ENCODE measurements at places on chromosomes 3 and 15.
A peak's percentile ranks its signal among the peaks of the same experiment; 100 is the strongest.

GRCh38 chr3:195508185-195508584 is 34.9 kb downstream of the PPP1R2 start:
- no peak for DNase-seq

DNA sequence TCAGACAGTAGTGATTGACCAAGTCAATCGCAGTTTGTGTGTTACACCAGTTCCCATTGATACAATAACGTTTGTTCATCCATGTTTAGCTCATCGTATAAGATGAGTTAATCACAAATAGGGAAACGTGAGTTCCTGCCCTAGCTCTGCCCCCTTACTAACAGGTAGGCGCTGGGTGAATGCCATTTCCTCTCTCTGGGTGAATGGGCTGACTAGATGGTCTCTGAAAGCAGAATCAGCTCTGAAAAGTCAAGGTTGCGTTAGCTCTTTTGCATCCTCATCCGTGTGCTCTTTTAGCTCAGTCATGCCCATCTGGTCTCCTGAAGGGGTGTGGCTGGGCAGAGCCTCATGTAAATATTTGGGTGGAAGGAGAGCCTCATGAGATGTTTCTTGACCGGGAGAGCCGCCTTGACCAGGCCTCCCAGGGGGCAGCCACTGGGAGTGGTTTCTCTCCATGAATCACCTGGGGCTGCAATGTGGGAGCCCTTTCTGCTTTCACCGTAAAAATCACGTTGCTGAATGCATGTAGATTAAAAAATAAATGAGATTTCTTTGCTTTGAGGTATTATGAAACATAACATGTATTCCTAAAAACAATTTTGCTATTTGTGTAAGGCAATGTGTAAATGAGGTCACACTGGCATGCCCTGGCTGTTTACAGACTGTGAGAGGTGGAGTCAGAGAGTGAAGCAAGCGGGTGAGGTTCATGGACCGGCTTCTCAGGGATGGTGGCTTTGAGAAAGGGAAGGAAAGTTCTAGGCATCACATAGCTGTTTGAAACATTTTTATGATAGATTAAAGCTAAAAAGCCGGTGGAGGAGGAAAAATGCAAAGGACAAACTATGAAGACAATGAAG is 108.4 kb upstream of the RASGRP1 start:
- no peak for DNase-seq

GRCh38 chr15:50066202-50066601 is 52.8 kb downstream of the ATP8B4 start:
- DNase-seq = no peak

DNA sequence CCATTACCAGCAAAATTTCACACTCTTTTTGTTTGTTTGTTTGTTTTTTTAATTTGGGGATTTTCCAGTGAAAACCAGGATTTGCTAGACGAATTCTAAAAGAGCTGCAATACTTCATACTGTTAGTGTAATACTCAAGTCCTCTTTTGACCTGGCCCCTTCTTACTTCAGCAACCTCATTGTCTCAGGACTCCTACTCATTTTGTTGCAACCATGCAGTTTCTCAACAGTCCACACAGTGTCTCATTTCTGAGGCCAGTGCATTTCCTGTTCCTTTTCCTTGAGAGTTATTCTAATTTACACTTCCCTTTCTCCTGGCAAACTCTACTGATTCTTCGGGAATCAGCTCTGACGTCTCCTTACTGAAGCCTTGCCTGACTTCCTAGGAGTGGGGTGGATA is 35.6 kb downstream of the NSUN3 start:
- DNase-seq = no peak

- DNase-seq = no peak
These were observed 32.3 kb upstream of the ONECUT1 start for GRCh38 chr15:52822475-52822874.

DNA sequence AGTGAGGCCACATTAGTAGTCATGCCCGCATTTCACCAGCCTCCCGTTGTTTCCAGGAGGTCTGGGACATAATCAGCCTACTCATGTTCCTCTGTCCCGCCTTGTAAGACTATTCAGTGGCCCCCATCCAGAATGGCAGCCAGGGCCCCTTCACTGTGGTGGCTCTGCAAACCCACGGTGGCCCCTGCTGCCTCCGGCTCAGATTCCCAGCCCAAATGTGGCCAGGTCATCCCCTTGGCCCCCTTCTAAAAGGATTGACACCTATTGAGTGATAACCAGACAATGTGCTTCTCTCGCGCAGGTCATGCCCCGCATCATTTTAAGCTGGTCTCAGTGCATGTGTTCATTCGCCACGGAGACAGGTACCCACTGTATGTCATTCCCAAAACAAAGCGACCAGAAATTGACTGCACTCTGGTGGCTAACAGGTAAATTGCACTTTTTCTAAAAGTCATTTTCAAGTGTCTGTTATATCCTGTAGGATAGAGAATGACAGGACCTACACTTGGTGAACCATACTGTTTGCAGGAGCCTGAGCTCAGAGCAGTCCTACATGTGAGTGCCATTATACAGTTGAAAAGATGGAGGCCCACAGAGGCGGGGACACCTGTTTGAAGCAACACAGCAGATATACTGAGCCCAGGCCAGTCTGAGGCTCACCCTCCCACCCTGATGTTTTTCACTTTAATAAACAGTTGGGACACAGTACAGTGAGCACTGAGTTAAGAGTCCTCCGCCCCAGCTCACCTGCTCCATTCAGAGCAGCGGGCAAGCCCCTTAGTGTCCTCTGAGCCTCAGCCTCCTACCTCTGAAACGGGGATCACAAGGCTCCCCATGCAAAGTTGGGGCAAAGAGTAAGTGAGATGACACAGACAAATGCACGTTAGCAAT is 47.7 kb downstream of the PXYLP1 start:
- no peak for DNase-seq

DNA sequence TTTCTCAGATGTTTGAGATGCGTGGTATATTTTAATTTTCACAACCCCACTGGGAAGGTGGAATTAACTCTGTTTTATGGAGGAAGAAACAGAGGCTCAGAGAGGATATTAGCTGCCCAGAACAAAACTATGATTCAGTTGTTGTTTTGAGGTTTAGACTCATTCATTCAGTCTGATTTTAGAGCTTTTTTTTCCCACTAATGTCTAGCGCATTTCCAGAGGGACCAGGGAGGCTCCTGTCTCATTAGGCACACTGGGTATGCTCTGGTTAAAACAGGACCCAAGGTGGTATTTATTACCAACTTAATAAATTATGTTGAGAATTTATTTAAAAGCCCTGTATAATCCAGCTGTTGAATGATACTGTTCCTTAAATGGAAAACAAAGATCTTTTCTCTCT is 272.0 kb upstream of the RGMA start:
- DNase-seq = no peak

DNA sequence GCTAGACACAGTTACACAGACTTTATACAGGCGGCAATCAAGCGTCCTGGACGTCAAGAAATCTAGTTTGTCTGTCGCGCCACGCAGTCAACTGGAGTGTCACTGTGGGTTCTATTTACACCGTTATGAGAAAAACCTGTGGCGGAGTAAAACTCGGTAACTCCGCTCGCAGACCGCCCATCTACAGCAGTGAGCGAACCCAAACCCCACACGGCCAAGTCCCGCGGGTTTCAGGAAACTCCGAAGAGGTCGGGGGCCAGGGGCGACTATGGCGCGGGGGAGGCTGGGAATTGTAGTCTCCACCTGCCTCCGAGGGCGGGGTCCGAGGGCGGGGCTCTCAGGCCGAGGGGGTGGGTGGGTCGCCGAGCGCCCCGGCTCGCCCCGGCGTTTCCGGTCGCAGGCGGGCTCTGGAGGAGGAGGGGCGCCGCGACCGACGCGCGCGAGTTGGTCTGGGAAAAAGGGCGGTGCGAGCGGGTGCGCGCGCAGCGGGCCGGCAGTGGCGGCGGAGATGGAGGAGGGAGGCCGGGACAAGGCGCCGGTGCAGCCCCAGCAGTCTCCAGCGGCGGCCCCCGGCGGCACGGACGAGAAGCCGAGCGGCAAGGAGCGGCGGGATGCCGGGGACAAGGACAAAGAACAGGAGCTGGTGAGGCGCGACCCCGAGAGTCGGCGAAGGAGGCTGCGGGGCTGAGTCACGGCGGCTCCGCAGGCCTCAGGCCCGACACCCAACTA is at the start of gene PSMD2:
Gene PSMD2 (plus strand): TSS at position 483 of the 729 bp plus-strand sequence. CDS start 26 bp downstream, at position 509.
- peak; percentile 98 for DNase-seq

- no peak for DNase-seq
These were observed 23.5 kb downstream of the B3GALNT1 start for GRCh38 chr3:161081633-161082032.

DNA sequence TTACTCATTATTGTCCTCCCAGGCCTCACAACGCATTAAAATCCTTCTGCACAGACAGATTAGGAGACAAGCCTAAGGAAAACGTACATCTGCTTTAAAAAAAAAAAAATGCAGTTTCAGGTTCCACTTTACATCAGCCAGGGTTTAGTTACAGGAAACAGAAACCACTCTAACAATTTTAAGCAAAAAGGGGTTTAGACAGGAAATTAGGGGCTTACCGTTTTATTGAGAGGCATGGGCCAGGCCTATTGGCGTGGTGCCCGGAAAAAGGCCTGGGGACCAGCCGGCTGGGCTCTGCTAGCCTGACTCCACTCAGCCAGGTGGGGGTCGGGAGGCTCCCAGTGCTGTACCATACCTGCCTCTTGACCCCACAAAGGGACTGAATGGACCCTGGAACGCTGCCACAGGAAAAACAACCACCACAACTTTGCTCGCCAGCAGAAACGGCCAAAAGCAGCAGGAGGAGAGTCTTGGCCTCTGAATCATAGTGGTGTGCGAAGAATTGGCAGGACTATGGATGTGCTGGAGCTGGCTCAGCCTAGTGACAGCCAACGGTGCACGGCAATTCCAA is 124.3 kb downstream of the CHSY1 start:
- DNase-seq = peak; percentile 46

DNA sequence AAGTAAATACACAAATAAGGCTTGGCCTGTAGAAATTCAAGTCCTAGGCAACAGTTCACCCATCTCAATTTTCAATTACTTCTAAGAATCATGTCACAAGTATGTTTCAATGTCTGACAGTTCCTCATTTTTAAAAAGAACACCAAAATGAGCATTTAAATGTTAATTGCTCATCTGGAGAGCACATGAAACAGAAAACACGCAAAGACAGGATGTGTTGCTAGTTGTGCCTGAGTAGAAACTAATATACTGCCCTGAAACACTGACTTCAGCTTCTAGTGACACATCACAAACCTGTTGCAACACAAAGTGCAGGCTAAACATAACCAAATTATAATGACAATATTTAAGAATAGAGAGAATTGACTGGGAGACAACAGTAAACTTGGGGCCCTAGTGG is 167.3 kb upstream of the THBS1 start:
- no peak for DNase-seq

- no peak for DNase-seq
These were observed 106.5 kb upstream of the SATB1 start for GRCh38 chr3:18531662-18532061.

- DNase-seq = peak; percentile 53
These were observed 944 bp upstream of the EIF4E3 start for GRCh38 chr3:71726146-71726545.
